ENCODE measurements at places on chromosomes 2 and 18.

- DNase-seq: no peak
Measured at GRCh38 chr18:9824474-9824832, 61.3 kb upstream of the TXNDC2 start.

GRCh38 chr2:188623995-188624643 lies 332.4 kb downstream of the GULP1 start:
- DNase-seq: no peak

- no peak for DNase-seq
Measured at GRCh38 chr2:39739386-39739785, 39.7 kb downstream of the THUMPD2 start.

DNA sequence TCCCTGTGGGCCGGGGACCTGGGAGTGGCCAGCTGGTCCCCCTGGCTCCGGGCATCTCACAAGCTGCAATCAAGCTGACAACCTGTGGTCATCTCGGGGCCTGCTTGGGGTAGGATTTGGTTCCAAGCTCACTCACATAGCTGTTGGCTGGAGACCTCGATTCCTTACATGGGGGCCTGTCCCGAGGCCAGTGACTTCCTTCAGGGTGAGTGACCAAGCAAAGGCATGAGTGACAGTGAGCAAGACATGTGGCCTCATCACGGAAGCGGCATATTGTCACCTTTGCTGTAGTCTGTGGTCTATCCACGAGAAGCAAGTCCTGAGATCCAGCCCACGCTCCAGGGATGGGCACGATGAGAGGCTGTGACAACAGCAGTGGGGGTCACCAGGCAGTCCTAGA lies 131.4 kb upstream of the ID2 start:
- no peak for DNase-seq

DNA sequence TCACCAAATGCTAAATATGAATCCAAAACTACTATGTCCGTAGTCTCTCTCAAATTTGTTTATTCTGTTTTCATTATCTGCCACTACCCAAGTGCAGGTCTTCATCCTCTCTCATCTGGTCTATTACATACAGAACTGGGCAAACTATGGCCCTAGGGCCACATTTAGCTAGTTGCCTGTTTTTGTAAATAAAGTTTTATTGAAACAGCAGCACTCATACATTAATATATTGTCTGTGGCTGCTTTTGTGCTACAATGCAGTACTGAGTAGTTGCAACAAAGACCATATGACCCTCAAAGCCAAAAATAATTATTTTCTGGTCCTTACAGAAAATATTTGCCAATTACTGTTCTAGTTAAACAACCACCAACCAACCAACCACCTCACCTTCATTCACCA lies 172.2 kb upstream of the NCKAP5 start:
- no peak for DNase-seq

- DNase-seq: no peak
Measured at GRCh38 chr2:120779781-120780283, 44.2 kb downstream of the GLI2 start.

GRCh38 chr2:232280341-232280740 lies 98.2 kb upstream of the ALPP start:
- no peak for DNase-seq

DNA sequence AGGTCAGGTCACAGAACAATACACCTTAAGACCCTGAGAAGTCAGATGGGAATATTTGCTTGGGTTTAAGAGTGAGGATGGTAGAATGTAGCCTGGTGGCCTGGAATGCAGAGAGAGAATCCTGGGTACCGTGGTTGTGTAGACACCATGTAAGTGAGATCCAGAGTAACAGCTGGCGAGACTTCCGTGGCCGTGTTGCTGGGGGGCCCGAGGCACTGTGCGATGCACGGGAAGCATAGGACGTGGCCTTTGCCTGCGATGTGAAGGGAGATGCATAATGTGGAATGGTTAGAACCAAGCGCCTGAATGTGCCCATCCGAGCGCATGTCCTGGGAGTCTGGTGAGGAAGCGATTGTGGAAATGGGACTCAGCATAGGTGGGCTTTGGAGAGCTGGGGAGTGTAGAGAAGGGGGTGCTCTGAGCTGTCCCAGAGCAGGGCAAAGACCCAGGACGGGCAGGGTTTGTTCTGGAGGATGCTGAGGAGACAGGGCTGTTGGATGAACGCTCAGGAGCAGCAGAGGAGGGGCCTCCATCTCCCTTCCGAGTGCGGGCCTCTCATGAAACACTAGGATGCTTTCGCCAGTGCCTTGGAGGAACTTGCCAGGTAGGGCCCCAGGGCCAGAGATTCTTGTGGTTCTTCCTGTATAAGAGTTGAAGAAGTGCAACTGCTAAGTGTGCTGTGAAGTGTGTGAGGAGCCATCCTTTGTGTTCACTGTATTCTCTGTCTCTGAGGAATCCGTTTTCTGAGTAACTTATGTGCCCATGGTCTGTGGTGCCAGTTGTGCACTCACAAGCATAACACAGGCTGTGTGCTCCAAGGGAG lies 7.1 kb downstream of the RNF144A start:
- DNase-seq: no peak

GRCh38 chr2:166768393-166769123 lies 119.7 kb upstream of the XIRP2 start:
- no peak for DNase-seq

GRCh38 chr2:164808776-164809175 lies 32.8 kb downstream of the COBLL1 start:
- no peak for DNase-seq

- peak; percentile 41 for DNase-seq
Measured at GRCh38 chr2:37365669-37366068, 21.2 kb downstream of the QPCT start.

GRCh38 chr2:145144131-145144728 lies 624.3 kb upstream of the ZEB2 start:
- no peak for DNase-seq

GRCh38 chr18:41461114-41461513 lies 493.9 kb upstream of the PIK3C3 start:
- DNase-seq: no peak

DNA sequence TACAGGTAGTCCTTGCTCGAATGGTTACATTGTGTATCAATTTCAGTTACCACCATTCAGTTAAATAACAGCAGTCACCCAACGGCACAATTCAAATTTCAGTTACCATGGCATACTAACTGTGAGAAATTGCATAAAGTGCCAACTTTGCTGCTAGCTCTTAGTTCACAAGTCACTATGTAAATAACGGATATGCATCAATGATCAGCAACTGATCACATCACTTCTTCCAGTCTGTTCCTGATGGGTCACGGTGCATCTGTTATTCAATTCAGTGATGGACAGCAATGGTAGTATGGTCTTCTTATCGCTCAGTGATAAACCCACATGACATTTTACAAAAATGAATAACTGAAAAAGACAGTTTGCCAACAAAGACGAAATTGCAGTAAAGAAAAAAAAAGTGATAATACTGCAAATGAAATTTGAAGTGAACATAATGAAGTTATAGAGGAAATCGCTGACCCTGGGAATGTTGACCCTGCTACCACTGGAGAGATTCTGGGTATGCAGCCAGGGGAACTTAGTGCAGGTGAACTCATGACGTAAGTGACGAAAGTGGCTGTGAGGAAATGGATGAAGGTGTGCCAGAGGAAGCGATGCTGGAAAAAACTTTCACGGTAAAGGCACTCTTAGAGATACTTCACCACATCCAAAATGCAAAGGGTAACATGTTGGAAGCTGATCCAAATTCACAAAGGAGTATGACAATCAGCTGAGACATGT lies 25.9 kb upstream of the RAPGEF4 start:
- no peak for DNase-seq

DNA sequence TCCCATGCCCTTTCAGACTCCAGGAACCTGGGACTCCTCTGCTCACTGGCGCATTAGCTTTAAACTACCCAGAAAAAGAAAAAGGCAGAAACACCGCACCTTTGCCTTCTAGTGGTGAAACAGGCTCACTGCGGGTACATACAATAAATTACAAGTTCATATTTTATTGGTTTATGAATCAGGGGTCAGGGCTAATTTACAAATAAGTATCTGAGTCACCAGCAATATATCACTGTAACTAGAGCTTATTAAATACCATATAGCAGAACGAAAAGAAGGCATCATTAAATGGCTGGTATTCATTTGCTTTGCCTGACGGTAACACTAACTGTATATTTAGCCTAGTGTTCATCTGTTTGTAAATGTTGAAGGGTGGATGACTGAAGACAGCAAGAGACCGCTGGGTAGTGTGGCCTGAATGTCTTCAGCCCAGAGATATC lies 26.9 kb upstream of the DTNB start:
- peak; percentile 16 for DNase-seq

DNA sequence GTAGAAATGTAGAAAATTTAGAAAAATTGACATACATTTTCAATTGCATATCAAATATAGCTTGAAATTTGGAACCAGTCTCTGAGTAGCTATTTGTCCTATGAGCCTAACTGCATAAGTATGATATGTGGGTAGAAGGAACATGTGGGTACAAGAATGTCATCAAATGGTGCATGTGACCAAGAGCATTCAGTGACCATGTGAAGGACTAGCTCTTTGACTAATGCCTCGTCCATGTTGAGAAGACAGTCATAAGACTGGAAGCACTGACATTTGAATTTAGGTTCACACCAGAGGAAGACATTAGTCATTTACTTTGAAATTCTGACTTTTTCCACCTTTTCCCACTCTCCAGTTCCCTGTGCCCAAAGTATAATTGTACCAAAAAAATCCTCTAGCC lies 12.6 kb downstream of the MRPL44 start:
- DNase-seq: no peak

GRCh38 chr2:232891621-232892071 lies 21.6 kb downstream of the SNORC start:
- no peak for DNase-seq

- no peak for DNase-seq
Measured at GRCh38 chr2:66531567-66531966, 96.6 kb downstream of the MEIS1 start.

- DNase-seq: no peak
Measured at GRCh38 chr2:221606424-221606823, 34.3 kb upstream of the EPHA4 start.

- DNase-seq: no peak
Measured at GRCh38 chr2:144586476-144586875, 66.6 kb upstream of the ZEB2 start.

- DNase-seq: no peak
Measured at GRCh38 chr2:217228732-217229131, 368.9 kb upstream of the TNP1 start.

DNA sequence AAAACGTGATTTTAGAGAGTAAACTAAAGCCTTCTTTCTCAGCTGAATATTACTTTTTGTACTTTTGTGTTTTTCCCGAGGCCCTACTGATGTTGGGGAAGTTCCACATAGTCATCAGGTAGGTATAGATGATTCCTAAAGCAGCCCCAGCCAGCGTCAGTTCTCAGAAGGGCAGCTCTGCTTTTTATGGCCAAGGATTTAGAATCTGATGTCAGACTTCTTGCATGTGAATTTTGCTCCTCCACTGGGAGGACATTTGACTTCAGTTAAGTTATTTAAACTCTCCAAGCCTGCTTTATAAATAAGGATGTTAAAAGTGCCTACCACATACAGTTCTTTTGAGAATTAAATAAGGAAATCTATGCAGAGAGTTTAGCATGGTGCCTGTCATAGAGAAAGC lies 130.8 kb downstream of the NCKAP5 start:
- no peak for DNase-seq

DNA sequence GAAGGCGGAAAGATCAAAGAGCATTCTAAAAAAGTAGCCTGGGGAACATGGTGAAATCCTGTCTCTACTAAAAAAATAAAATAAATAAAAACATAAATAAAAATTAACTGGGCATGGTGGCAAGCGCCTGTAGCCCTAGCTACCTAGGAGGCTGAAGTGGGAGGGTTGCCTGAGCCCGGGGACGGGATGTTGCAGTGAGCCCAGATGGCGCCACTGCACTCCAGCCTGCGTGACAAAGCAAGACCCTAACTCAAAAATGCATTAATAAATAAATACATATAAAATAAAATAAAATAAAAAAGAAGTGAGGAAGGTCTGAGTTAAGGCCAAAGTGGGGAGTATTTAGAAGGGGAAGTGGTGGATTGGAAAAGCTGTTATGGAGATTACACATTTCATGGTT lies 1.3 kb upstream of the PSMD14 start:
- DNase-seq: no peak

- DNase-seq: no peak
Measured at GRCh38 chr18:70420146-70420898, 131.5 kb downstream of the SOCS6 start.

DNA sequence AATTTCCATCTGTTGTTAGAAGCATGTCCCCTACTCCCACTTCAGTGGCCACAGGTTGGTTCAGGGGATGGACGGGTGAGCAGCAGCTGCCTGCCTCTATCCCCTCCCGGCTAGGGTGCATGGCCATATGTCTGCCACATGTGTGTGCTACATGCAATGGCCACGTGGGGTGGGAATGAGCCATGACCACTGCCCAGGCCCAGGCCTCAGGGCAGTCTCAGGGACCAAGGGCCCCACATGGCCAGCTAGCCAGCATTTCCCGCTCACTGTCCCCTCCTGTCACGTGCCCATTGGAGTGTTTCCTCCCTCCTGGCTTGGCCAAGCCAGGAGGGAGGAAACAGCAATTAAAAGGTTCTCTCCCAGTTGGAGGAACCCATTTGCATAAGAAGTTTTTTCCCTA lies 117.1 kb downstream of the KCNS3 start:
- DNase-seq: no peak

- no peak for DNase-seq
Measured at GRCh38 chr2:189104934-189105333, 74.6 kb downstream of the COL5A2 start.

DNA sequence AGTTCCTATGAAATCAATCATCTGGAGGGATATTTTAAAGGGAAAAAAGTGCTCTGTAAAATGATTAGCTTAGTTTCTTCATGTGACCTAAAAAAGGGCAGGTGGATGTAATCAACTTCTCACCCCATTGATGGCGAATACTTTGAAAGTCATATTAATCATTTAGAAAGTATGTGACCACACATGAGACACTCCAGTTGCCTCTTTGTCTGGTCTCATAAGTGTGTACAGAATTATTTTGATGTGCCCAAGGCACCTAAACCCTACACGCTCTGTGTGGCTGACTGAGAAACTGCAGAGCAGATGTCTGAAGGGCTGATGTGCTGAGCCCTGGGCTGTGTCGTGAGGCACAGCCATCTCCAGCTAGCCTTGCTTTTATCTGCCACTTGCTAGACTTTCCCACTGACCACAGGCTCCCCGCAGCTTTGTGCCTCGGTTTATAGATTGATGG lies 26.9 kb downstream of the SGPP2 start:
- DNase-seq: no peak

- DNase-seq: peak; percentile 18
Measured at GRCh38 chr2:148989882-148990493, 48.5 kb upstream of the LYPD6B start.

- no peak for DNase-seq
Measured at GRCh38 chr2:74188018-74188601, 9.4 kb upstream of the MOB1A start.

- no peak for DNase-seq
Measured at GRCh38 chr18:24632158-24632988, 171.9 kb downstream of the HRH4 start.
